ENCODE measurements at places on chromosomes 1 and 21.

DNA sequence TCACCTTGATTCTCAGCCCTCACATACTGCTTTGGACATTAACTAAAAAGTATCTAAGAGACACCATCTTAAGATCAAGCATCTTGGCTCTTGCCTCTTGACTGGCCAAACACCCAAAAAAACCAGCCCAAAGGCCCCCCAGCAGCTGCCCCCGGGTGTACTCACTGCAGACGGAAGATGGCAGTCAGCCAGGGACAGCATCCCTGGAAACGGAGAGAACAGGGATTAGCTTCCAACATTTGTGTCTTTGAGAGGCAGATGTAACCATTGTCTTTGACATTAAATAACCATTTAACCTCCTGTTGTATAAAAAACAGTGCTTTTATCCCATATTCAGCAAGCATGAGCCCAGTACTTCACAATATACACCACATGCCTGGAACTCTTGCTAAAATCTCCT lies 11.3 kb downstream of the TMEM63A start:
- no peak for DNase-seq

DNA sequence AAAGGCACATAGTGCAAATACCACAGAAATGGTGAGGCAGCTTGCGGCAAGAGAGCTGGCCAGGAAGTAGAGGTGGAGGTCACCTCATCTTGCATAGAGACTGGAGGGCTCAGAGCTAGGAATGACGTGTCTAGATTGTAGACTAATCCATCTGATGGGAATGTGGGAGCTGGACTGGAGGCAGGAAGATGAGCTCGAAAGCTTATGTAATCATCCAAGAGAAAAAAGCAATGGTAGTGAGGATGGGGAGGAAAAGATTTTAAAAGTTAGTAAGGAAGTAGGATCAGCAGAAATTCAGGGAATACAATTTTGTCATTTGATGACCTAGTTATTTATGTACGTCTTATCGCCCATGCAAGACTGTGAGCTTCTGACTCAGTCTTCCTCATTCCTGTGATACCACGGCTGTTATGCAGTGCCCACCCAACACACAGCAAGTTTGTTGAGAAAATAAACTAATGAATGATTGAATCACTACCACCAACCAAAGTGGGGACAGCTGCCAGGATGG lies 123.9 kb downstream of the RRAGC start:
- no peak for DNase-seq

- DNase-seq, result no peak
These were observed 25.3 kb upstream of the TRAPPC10 start for GRCh38 chr21:43986544-43987451.

DNA sequence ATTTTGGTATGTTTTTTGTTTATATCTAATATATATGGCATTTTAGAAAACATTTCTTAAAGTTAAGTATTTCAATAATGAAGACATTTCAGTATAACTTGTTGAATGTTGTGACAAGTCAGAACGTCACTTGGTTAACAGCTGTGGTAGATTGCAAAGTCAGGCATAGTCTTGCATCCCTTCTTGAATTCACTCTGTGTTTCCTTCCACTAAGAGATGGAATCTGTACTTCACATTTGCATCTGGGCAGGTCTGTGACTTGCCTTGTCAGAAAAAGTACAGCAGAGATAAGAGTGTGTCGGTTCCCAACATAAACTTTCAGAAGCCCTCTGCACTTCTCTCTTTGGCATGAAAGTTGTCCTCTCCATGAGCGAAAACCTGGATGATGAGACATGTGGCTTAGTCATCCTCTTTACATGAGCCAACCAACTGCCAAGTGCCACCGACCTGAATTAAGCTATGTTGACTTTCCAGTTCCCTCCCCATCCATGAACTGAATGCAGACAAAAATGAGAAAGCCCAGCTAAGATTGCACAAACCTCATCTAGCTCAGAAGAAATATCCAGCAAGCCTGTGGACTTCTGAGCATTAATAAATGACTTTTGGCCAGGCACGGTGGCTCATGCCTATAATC lies 1730.2 kb downstream of the MRPL39 start:
- no peak for DNase-seq

- DNase-seq, result no peak
These were observed 44.7 kb downstream of the CDC42BPA start for GRCh38 chr1:227273557-227273956.
